CD4-positive, alpha-beta T cell (primary cell): ENCODE measurements at places on chromosomes 1 and 21.

DNA sequence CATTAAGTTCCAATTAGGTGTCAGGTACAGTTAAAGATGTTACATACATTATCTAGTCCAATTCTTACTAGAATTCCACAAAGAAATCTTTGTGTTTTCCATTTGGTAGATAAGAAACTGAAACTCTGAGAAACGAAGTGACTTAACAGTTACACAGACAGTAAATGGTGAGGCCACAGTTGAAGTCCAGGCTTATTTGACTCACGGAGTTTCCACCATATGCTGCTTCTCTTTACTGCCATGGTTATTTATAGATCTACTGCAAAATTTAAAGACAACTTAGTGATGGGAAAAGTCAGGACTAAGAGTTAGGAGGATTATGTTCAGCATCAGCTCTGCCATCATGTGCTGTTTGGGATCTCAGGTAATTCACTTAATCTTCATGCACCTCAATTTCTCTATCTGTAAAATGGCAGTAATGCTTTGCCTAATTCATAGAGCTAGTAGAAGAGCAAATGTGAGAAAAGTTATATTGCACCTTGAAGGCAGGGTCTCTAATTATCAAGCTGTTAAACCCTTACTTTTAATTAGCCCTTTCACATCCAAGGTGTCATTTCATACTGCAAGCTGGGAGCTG lies 26.2 kb upstream of the SAMSN1 start:
- DNase-seq = no peak

DNA sequence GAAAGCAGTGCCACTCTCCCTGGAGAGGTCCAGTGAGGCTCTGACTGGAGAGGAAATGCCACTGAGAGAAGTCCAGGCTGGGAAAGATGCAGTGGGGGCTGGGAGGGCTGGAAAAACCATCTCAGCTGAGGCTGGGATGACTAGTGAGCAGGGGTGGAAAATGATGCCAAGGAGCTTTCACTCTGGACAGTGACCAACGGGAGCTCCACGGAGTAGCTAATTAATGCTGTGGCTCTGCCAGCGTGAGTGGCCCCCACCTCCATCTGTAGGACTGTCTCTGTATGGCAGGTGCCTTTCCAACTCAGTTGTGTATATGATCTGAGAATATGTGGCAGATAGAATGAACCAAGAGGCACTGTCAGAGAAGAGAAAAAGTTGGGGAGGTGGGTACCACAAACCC lies 86.7 kb downstream of the DDX20 start:
- DNase-seq = no peak

DNA sequence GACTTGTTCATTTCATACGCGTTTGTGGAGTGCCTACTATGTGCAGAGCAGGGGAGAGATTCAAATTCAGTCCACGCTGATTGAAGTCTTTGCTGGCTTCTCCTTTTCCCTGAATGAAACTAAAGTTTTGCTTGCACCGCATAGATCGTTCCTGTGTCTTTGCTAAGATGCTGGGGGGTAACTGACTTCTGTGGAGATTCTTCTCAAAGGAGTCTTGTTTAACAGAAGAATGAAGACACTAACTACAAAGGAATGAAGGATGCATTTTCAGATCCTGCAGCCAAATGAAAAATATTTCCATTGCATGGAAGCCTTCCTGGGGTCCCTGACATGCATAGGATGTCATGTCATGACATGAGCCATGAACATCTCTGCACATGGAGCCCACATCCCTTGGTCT lies 26.9 kb upstream of the H6PD start:
- DNase-seq = no peak

DNA sequence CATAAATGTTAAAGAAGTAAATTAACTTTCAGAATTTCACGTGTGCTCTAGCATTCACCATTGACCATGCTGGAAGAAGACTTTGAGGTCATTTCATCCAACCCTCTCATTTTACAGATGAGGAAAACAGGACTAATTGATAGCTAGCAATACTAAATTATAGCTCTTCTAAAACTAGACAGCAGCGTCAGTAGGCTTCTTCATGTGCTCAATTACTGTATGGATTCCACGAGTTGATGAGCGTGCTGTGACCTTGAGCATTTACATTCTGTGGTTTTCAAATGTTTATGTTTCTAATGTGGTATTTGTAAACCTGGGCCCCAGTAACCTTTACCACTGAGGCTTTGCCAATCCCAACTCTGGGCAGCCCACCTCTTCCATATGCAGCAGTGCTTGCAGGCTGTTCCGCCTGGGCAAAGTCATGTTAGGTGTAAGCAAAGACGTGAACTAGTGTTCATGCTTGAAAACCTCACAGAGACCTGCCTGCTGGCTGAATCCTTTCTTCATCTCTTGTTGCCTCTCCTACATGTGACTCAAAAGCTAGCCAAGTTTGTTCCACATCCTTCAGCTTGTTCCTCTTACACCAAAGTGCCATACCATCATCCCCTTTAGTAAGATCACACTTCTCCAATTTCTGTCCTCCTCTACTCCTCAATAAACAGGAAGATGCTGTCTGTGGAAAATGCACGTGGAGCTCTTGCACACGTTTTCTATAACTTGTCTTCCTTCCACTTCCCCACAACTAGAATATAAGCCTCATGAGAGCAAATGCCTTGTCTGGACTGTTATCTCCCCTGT lies 17.2 kb downstream of the KCNJ15 start:
- DNase-seq = peak; percentile 43

DNA sequence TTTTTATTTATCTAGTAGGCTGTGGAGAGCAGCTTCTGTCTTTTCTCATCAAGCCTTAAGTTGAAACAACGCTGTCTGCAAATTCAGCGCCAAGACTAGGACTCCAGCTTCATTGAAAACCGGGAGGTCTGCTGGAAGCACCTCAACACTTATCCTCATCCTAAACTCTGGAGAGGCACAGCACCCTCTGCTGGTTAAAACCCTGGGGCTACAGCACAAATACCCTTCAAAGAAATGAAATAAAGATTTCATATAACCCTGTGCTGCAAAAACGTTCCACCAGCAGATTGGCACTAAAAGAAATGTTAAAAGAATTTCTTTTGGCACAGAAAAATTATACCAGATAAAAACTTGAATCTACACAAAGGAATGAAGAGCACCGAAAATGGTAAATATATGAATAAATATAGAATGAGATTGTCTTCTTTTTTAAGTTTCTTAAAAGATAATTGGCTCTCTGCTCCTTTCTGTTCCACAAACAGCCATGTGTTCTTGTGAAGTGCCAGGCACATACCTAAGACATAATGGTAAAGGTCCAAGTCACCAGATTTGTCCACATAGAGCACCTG lies 227.7 kb upstream of the SAMSN1 start:
- DNase-seq = peak; percentile 36
